Hematopoietic multipotent progenitor cell treated with erythropoietin and hydrocortisone succinate and interleukin-3 and kit ligand, for 15 days (in vitro differentiated cells): ENCODE measurements at places on chromosomes 6 and 20.

- no peak for DNase-seq
Observed at GRCh38 chr6:35170166-35170565, 29.0 kb upstream of the TCP11 start.

- DNase-seq: peak; percentile 7
Observed at GRCh38 chr6:2448826-2449571, 203.6 kb upstream of the GMDS start.

DNA sequence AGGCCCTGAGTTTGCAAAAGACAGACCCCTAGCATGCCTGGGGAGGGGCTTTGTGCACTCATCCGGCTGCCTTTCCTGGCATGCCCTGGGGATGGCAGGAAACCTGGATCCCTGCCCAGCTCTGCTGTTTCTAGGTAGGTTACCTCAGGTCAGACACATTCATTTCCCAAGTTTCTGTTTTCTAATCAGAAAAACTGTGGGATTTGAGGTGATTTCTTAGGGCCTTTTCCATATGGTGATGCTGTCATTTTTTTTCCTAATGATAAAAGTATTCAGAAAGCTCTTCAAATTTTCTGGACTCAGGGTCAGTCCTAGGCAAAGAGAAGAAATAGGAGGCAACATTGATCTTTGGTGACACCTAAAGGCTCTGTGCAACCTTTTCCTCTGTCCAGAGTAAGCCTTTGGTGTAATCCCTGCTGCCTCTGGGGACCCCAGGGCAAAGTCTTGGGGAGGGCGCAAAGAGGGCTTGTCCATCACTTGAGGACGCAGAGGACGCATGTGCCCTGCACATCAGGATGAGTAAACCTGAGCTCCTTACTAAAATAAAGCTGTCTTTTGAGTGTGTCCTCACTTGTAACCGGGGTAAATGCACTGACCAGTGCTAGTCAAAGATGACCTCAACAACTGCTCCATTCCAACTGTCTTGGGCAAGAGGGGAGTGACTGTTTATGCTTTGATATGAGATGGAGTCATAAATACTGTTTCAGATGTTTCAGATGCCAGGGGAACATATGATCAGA, 13.5 kb upstream of the TRAM2 start:
- no peak for DNase-seq

- no peak for DNase-seq
Observed at GRCh38 chr6:154682633-154683125, 50.5 kb upstream of the SCAF8 start.

DNA sequence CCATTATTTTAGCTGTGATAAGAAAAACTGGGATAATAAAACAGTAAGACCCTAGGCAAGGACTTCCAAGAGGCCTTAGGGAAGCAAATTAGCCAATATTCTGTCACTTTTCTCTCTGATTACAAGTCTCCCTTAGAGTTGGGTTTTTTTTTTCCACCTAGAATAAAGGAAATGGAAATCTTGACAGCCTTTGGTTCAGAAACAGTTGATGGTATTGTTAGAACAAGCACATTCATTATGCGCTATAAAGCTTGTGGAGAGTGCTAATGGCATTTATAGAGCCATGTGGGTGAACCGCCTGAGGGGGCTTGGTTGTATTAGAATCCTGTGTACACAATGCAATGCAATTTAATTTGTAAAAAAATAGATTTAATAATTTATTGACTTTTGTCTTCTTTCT, 88.9 kb upstream of the OGFRL1 start:
- no peak for DNase-seq

- no peak for DNase-seq
Observed at GRCh38 chr6:52570291-52570700, 6.6 kb downstream of the TRAM2 start.

GRCh38 chr6:80077067-80077466, 29.4 kb upstream of the BCKDHB start:
- DNase-seq: no peak

DNA sequence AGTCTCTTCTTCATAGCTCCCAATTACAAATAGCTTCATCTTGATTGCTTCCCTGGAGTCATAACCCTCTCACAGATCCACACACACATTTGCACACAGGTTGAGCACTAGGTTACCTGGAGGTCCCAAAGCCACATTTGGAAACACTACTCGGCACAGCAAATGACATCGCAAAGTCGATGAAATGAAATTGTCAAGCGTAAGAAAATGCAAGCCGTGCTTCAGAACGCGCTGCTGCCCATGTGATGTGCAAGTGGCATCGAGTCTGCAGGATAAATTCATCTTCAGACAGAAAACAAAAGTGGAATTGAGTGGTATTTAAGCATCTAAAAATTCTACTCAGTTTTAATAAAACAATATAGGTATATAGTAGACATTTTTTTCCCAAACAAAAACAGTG, 298.0 kb downstream of the TFAP2C start:
- no peak for DNase-seq

- DNase-seq: no peak
Observed at GRCh38 chr6:17454316-17455005, 61.1 kb downstream of the CAP2 start.

DNA sequence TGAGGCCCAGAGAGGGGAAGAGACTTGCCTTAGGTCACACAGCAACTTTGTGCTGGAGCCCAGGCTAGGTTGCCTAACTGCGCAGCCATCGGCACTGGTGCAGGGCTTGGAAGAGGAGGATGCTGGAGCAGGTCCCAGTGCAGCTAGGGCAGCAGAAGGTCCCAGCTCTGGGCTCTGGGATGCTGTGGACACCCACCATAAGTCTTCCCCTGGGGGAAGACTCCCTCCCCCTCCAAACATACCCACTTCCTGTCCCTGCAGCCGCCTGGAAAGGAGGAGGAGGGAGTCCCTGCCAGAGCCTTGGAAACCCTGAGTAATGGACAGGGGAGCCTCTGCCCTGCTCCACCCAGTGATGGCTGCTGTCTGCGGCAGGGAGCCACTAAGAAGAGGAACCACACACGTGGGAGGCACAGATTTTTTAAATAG, 93.6 kb downstream of the NCR2 start:
- DNase-seq: no peak
